ENCODE measurements at places on chromosomes 5 and 9.

GRCh38 chr5:151100681-151101080, 19.8 kb upstream of the TNIP1 start:
- no peak for DNase-seq

DNA sequence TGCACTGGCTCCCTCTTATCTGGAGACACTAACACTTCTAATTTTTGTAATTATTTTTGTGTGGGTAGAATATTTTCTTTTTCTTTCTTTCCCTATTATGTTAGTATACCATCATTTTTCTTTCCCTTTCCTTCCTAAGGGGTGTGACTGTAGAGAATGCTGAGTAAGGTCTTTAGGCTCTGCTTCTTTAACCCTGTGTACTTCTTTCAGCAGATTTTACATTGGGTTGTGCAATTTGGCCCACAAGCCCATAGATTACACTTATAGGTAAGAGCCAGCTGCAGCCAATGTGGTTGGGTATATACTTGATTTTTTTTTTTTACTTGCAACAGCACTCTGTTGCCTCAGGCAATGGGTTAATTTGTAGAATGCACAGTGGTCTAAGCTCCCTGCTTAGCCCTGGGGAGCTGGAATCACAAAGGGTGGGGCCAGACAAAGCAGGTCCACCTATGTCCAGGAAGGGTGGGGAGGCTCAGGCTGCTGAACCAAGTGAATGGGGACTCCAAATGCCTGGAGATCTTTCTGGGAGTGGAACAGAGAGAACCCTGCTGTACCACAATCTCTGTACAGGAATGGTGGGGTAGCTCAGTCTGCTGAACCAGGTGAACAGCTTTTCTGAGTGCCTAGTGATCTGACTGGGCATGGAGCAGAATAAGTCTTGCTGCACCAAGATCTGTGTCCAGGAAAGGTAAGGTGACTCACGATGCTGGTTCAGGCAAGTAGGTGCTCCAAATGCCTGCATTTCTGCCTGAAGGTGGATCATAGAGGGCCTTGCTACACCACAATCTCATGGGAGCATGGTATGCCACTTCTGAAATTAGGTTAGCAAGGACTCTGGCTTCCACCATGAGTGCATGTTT, 64.9 kb downstream of the SLC25A46 start:
- DNase-seq = no peak

DNA sequence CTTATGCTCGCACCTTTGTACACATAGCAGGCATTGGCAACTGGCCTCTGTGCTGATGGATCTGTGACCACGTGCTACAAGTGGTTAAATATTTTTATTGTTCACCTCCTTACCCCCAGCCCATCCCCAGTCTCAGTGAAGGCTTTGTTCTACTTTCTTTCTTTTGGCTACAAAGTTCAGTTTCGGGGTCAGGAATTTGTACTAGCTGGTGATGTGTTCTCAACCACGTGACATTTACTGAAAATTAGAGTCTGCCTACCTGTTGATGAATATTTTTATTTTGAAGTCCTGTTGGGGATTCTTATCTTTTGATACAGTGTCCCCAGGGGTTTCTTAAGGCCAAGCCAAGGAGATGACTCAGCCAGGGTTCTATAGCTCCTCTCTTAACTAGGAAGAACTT, 47.8 kb downstream of the C9orf57 start:
- DNase-seq = no peak

DNA sequence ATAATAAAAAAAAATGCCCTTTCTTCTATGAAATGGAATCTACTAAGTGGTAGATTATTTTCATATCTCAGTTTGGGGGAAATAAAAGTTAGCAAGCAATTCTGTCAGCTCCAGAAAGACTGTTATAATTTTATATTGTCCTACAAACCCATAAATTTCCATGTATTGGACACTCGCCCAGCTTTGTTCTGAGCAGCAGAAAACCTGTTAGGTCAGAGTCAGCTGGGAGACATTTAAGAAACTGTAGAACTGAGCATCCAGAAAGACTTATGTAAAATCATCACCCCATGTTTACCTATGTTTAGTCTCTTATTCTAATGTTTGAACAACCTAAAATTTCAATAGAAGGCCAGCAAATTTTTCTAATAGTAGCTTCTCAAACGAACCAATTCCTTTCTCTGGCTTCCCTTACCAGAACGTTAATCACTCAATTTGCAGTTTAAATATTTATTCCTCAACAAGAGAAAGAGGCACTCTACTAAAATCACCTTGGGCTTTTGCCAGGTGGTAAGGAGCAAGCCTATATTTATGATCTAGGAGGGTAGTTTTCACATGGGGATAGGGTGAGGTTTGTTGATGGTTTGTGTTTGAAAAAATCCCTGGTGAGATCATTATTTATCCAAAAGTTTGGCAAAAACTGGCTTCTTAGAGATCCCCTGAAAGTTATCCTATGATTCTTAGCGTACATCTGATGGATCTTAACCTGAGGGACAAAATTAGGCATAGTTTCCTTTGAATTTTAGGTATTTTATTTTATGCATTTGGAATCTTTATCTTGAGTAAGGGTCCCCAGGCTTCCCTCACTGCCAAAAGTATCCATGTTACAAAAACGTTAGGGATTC, 34.4 kb downstream of the MACROH2A1 start:
- no peak for DNase-seq

DNA sequence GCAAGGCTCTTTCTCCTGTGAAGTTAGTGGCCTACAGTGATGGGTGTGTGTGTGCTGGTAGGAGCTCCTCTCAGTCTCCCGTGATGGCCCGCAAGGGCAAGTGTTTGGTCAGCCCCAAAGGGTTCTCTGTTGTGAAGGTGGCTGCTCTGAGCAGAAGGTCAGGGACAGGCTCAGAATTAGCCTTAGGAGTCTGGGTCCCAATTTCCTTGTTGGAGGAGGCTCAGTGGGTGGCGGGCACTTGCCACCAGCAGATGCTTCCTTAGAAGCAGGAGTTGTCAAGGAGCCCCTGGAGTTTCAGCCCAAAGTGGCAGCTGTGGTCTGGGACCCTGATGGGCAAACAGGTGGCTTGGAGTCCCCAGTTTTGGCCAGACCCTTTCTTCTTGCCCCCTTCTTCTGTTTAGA, 154.4 kb downstream of the MACROH2A1 start:
- DNase-seq = no peak

- no peak for DNase-seq
Observed at GRCh38 chr9:98071737-98072136, 15.2 kb downstream of the NANS start.

- peak; percentile 35 for DNase-seq
Observed at GRCh38 chr5:112012104-112012503, 255.1 kb upstream of the NREP start.

DNA sequence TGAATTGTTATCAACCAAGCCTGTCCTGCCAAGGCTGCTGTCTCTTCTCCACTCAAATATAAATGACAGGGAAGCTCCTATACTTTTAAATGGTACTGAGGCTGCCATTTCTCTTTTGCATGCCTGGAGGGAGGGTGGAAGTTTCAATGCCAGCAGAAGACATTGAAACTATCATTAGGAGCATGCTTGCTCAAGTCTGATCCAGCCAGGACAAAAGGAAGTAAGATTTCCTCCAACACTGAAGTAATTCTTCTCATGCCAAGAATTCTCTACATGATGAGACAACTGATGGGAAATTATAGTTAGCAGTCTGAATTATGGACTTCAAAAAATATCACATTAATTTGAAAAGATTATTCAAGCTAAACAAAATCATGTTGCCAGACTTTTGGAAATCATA, 5.4 kb downstream of the SPINK6 start:
- DNase-seq = no peak

GRCh38 chr9:127751269-127752054, 16.4 kb upstream of the TOR2A start:
- peak; percentile 68 for DNase-seq

DNA sequence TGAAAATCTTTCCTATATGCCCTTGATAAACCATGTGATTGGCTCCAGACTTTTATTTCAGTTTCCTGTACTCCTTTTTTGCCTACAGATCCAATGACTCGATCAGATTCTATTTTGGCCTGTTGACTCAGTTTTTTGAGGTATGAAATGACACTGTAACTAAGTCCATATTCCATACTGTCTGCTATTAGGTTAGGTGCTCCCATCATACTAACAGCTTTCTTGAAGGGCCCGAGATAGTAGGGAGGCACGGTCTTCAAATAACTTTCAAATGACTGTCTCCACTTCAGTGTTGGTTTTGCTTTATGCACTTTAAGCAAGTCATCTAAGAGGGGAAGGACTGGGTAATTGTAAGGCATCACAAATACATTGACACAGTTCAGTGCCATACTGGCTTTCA, 295.4 kb upstream of the DAB2 start:
- DNase-seq = no peak

DNA sequence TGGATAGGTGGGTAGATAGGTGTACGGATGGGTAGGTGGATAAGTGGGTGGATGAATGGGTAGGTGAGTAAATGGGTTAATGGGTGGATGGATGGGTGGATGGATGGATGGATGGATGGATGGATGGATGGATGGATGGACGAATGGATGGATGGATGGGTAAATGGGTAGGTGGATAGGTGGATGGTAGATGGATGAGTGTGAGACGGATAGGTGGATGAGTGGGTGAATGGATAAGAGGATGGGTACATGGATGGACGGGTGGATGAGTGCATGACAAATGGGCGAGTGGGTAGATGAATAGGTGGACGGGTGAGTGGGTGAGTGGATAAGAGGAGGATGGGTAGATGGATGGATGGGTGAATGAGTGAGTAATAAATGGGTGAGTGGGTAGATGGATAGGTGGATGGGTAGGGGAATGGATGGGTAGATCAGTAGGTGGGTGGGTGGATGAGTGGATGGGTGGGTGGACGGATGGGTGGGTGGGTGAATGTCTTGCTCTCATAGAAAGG, 179.2 kb downstream of the FGF18 start:
- DNase-seq = no peak

- no peak for DNase-seq
Observed at GRCh38 chr5:151953833-151954232, 29.2 kb upstream of the GLRA1 start.

DNA sequence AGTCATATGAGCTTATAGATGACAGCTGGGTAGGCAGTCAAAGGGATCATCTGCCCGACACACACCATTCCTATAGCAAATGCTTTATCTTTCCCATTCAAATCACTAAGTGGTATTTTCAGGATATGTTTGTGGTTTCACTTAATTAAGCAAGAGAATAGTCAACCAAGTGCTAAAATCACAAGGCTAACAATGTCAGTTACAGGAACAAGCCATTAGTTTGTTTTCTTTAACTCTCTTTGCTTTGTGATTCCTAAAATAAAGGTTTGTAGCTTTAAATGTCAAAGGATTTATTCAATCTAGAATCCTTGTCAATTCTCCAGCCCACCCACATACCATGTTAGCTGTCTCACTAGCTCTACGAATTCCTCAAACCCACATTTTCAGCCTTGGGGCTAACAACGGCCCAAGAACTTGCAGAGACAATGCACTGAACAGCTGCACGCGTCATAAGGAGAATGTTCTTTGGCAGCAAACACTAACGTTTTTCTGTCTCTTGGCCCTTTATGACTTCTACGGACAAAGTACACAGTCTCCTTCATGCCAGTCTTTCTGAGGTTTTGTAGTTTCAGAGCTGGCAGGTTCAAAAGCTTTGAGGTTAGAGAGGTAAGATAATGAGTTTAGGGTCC, 56.6 kb downstream of the ELAVL2 start:
- DNase-seq = peak; percentile 50

GRCh38 chr9:33737811-33738606, 57.4 kb upstream of the PRSS3 start:
- DNase-seq = peak; percentile 50

GRCh38 chr5:155915601-155916000, 411.4 kb upstream of the SGCD start:
- DNase-seq = no peak

DNA sequence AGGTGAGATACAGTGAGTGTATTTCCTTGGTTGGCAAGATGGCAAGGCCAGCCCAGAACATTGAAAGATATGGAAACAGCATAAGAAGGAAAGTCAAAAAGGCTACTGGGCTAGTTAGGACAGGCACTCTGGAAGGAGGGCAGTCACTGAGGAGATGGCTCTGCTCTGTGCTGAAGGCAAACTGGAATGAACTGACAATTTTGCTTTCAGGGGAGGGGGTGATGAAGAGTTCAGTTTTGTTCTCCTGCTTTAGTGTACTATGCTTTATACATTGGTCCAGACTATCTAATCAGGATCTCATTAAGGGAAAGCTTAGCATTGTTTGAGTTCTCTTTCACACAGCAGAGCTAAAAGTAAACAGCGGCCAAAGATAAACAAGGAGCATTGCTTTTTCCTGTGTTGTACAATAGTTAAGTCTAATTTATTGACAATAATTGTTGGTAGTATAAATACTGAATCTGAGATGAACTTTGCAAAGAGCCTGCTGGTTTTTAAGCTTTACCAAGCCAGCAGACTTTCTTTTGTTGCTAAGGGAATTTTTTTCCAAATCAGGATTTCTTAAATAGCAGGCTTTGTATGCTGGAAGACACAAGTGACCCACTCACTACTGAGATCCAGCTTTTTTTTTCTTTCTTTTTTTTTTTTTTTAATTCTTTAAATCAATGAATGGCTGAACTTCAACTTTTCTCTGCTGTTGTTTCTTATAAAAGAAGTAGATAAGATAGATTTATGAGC, 355.5 kb downstream of the ARRDC3 start:
- no peak for DNase-seq

DNA sequence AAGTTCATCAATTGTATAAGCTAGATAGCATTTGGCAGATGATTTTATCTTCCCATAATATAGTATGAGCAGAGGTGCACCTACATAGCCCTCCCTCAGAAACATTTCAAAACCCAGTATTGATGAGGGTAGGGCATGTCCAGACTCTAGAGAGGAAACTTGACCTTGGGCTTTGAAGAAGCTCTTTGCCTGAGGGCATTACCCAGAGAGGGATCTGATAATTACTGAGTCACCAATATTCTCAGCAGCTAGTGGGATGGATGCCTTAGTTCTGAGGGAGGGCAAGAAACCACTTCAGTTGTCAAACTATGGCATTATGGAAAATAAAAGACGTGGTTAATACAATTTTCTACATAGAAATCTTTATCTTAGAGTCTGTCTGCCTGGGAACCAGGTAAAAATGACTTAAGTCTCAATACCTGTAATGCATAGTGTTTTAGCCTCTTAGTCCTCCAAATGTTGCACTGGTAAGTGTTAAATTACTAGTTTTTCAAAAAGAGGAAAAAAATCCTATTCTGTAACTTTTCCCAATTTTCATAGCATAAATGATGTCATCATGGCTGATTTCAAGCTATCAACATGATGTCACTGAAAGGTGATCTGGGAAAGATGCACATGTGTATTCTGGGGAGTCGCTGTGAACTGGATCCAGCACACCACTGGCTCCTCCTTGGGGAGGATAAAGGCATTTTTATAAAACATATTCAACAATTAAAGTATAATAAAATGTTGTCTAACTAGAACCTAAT, 809.0 kb downstream of the KCTD16 start:
- no peak for DNase-seq

GRCh38 chr9:34546834-34547827, 24.3 kb upstream of the ENHO start:
- DNase-seq = peak; percentile 88

DNA sequence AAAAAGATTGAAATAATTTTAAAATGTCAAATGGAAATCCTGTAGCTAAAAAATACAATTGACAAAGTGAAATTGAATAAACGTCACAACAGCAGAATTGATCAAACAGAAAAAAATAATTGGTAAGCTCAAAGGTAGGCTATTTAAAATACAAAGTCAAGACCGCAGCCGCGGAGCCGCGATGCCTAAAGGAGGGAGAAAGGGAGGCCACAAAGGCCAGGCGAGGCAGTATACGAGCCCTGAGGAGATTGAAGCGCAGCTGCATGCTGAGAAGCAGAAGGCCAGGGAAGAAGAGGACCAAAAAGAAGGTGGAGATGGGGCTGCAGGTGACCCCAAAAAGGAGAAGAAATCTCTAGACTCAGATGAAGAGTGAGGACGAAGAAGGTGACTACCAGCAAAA, 1068.5 kb upstream of the COX7C start:
- no peak for DNase-seq

- DNase-seq = no peak
Observed at GRCh38 chr5:170012622-170013021, 32.3 kb upstream of the INSYN2B start.

All from eye (tissue), 1 donor.